Stimulated activated CD8-positive, alpha-beta memory T cell treated with anti-CD3 and anti-CD28 coated beads, Interleukin-7, amount 100 ng/mL, for 1 hour (primary cell): ENCODE measurements at places on chromosomes 6 and 20.

DNA sequence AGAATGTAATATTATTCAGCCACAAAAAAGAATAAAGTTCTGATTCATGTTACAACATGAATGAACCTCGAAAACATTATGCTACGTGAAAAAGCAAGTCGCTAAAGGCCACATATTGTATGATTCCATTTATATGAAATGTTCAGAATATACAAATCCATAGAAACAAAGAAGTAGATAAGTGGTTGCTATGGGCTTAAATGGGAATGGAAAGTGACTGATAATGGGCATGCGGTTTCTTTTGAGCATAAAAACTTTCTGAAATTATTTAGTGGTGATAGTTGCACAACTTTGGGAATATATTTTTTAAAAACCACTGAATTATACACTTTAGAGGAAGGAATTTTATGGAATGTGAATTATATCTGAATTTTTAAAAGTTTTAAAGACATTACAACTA, 33.4 kb upstream of the TCP11 start:
- no peak for DNase-seq

GRCh38 chr6:86203044-86203443, 560.4 kb upstream of the SYNCRIP start:
- no peak for DNase-seq

DNA sequence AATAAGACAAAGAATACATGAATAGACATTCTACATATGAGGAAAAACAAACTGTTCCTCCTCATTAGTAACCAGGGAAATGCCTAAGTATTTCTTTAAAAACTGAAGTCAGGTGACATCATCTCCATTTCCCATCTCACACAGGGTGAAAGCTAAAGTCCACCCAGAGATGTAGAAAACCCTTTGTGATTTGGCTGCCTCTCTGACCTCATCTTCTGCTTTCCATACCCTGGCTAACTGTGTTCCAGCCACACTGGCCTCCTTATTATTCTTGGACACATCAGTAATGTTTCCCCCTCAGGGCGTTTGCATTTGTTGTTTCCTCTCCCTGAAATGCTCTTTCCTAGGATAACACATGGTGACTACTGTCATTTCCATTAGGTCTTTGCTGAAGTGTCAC, 40.4 kb downstream of the ESF1 start:
- no peak for DNase-seq

- DNase-seq: no peak
Observed at GRCh38 chr6:83824388-83824801, 28.8 kb upstream of the RIPPLY2 start.

DNA sequence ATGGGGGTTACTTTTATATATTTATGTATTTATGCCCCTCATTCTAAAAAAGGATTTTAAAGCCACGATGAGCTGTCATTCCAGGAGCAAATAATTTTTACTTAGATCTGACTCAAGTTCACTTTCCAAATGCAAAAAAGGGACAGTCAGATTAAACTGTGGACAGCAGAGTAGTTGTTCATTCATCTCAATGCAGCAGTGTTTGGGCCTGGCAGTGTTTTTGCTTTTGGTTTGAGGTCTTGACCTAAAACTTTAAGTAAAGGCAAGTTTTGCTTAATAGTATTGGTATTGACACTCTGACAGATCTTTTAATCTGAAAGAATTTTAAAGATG, 13.9 kb downstream of the JARID2 start:
- DNase-seq: no peak

GRCh38 chr20:62888406-62888805, 26.8 kb upstream of the TCFL5 start:
- DNase-seq: no peak

- DNase-seq: no peak
Observed at GRCh38 chr20:47753576-47754387, 31.5 kb downstream of the SULF2 start.

GRCh38 chr6:38164131-38164481, 344.6 kb downstream of the ZFAND3 start:
- no peak for DNase-seq

- DNase-seq: no peak
Observed at GRCh38 chr20:24789877-24790276, 159.2 kb upstream of the CST7 start.

DNA sequence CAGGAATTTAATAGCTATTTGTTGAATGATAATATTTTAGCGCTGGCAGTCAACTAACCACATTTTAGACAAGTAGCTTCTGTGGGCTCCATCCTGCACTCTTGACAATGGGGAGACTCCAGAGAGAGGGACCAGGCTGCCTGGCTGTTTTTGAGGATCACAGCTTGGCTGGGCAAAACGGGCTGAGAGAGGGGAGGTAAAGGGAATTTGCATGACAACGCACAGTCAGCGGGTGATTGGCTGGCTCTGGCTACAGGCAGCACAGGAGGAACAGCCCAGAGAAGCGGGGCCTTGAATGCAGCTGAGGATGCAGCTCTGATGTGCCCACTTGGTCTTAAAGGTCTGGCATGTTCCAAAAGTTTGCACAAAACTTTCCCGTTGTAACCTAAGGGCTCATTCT, 41.2 kb downstream of the LRFN2 start:
- DNase-seq: no peak

DNA sequence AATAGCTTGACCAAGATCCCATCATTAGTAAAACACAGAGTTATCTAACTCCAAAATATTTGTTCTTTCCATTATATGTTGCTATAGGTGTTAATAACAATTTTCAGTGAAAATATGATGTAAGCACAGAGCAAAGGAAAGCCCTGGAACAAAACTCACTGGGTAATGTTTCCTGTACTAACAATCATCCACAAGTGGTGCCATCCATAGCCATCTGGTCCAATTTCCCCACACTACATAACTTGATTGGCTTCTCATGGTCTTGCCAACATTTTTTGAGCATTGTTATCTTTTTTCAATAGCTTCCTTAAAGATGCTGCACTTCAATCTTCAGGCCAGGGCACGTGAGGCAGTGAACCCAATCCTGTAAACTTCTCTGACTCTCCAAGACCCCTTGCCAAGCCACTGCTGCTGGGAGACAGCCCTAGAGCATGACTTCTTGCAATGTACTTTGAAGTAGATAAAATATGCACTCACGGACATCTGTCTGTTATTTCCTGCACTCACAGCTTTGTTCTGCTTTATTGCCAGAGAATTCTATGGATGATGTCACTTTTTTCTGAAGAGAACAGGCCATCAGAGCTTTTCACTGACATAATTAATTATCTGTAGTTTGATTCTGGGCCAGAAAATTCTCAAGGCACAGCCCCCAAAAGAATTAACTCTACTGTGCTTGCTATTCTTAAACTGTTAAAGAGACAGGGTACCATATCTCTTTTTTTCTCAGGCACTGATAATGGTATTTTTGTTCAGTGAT, 97.5 kb upstream of the TMEM30A start:
- no peak for DNase-seq

DNA sequence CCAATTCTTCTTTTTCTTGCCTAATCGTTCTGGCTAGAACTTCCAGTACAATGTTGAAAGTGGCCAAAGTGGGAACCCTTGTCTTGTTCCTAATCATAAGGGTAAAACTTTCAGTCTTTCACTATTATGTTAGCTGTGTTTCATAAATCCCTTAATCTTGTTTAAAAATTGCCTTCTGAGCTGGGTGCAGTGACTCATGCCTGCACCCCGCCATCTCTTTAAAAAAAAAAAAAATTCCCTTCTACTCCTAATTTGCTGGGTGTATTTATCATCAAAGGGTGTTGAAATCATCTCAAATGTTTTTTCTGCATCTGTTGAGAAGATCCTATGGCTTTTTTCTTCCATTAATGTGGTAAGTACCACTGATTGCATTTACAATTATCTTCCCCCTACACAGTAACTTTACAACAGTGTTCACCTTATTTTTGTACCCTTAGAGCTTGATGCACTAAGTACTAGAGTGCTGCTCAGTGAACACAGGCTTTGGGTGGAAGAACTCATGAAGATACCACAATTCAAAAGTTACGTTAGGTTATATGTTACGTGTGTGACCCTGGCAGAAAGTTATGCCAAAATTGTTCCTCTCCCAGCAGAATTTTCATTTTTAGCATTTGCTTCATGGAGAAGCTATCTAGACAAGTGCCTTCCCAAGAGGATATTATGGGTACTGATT, 9.7 kb downstream of the SNRPB start:
- DNase-seq: no peak

- no peak for DNase-seq
Observed at GRCh38 chr6:6689400-6690143, 101.1 kb downstream of the LY86 start.

DNA sequence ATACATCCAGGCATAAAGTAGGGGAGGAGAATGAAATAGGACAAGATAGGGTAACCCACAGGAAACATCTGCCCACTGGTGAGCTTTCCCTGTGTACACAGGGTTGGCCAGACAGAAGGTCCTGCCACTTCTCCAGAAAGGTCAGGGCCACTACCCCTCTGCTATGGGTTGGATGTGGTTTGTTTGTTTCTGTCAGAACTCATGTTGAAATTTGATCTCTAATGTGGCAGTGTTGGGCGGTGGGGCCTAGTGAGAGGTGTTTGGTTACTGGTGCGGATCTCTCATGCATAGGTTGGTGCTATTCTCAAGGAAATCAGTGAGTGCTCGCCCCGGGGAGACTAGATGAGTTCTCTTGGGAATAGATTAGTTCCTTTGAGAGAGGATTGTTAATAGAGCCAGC, 15.6 kb upstream of the MAS1 start:
- DNase-seq: no peak

GRCh38 chr20:53874104-53874503, 196.3 kb downstream of the BCAS1 start:
- no peak for DNase-seq

GRCh38 chr6:41100871-41101287, 28.1 kb downstream of the NFYA start:
- no peak for DNase-seq

GRCh38 chr6:25217829-25218228, 61.3 kb upstream of the CARMIL1 start:
- DNase-seq: no peak

GRCh38 chr20:23652371-23652770, 14.6 kb upstream of the CST3 start:
- no peak for DNase-seq

DNA sequence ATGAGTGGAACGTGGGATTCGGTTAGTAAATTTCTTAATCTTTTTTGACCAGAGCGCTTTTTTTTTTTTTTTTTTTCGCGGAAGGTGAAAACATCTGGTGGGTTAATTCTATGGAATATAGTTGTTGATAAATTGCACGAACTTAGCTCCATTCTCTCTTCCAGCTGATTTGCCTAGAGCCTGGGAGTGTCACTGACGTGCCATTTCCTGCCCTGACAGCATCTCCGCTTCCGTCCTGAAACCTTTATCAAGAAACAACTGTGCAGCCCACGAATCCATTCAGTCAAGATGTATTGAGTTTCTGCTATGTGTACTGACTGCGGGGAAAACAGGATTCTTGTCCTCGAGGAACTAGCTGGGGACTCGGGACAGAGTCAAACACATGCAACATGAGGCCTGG, 59.5 kb upstream of the TGM3 start:
- no peak for DNase-seq

- DNase-seq: no peak
Observed at GRCh38 chr6:84762220-84763002, 2.0 kb downstream of the TBX18 start.

- no peak for DNase-seq
Observed at GRCh38 chr6:108331982-108332381, 37.1 kb downstream of the AFG1L start.

- no peak for DNase-seq
Observed at GRCh38 chr6:25179051-25179778, 100.0 kb upstream of the CARMIL1 start.

DNA sequence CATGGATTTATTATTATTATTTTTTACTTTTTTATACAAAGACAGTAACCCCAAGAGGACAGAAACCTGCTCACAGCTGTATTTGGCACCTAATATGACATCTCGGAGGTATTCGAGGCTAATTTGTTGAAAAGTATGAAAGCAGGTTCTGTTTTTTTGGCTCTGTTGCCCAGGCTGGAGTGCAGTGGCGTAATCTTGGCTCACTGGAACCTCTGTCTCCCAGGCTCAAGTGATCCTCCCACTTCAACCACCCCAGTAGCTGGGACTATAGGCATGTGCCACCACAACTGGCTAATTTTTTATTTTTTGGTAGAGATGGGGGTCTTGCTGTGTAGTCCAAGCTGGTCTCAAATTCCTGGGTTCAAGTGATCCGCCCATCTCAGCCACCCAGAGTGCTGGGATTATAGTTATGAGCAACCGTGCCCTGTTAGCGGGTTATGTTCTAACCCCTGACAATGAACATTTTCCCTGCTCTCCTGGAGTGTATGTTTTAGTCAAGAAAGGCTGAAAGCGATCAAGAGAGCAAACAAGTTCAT, 53.7 kb upstream of the ZNF217 start:
- no peak for DNase-seq

GRCh38 chr6:79403086-79403485, 134.1 kb downstream of the LCA5 start:
- no peak for DNase-seq

DNA sequence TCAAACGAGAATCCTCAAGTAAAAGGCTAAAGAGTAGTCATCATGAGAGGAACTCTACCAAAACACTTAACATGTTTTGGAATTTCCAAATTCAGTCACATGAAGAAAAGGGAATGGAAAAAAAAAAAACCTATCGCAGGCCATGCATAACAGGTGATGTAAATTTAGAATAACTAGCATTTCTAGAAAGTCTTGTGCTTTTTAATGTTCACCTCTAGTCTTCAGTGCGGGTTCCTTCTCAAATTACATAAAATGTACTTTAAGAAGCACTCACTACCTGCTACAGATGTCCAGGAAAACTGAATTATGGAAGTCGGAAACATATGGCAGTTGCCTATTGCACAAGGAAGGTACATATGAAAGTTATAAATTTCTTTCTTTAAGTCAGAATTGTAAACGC, 6.1 kb upstream of the TBX18 start:
- no peak for DNase-seq

DNA sequence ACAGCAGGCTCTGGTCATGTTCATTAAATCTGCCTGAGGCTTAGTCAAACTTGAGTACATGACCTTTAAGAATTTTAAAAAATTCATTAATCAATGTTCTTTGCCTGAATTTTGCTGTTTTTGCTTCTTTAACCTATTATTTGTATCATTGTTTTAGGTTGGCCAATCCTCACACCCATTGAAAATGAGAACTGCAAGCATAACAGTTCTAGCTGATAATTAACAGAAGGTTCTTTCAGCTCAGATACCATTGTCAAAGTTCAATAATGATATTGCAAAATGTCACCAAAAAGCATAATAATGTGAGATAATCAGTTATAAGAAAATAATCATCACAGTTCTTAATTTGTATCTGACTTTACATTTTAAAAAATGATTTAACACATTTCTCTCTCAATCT, 583.1 kb downstream of the TFAP2A start:
- no peak for DNase-seq

DNA sequence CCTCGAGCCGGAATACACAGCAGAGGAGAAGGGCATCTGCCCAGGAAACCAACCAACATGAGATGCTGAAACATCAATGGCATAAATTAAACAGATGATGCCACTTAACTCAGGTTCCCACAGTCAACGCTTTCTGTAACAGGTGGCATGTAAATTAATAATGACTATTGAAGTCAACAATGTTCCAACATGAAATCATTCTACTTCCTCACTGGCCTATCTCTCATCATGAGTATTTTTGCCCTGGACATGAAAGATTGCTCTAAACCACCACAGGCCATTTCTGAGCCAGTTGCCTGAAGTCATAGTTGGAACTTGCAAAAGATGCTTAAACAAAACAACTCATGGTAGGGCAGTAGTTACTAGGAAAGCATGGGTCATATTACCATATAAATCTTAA, 397.9 kb upstream of the JARID2 start:
- DNase-seq: no peak

GRCh38 chr6:143677577-143677890, 231 bp upstream of the PHACTR2 start:
- no peak for DNase-seq

- no peak for DNase-seq
Observed at GRCh38 chr20:57890202-57890800, 180.5 kb upstream of the PMEPA1 start.
